ENCODE measurements at places on chromosomes 2 and 18.

DNA sequence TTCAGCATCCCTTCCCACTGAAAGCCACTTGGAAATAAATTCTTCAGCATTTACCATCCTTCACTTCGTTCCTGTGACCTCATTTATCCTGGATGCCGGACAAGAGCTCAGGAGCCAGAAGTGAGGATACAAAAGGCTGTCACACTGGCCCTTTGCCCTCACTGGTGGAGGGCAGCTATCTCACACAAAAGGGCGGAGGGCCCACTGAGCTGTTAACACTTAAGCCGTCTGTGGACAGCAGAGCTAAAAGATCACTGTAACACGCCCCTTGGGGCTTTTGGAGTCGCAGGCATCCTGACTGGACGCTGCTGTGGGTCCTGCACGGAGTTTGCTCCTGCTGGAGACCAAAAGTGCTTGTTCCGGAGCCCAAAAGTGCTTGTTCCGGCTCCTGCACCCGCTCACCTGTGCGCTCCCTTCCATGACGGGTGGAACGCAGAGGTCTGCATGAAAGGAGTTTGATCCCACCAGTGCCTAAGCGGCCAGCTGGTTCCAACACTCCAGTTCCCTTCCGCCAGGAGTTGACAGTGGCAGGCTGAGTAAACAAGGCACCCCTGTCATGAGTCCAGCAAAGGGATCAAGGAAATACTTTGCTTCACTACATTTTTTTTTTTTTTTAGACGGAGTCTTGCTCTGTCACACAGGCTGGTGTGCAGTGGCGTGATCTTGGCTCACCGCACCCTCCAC lies 572.0 kb upstream of the LINC00305 start:
- DNase-seq = peak; percentile 87

GRCh38 chr2:203550266-203550665 lies 15.2 kb upstream of the RAPH1 start:
- no peak for DNase-seq

GRCh38 chr2:83058683-83059082 lies 1400.4 kb downstream of the SUCLG1 start:
- DNase-seq = no peak

DNA sequence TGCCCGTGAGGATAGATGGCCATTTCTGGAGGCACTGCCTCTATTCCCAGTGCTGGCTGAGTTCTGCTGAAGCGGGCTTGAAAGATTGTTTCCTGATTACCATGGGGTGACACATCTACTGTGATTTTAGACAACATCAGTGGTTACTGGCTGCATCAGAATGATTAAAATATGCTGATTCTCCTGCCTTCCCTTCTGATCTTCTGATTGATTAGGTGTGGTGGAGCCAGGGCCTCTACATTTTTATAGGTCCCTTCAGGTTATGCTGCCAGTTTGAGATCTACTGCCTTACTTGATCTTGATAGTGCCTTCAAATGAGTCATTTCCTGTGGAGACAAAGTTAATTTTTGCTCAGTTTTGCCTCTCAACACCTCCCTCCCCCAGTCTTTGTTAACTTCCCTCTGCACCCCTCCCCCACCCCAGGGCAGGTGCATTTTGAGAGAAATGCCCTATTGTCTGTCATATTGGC lies 31.6 kb upstream of the SNORC start:
- DNase-seq = no peak

- no peak for DNase-seq
Observed at GRCh38 chr2:46964835-46965560, 49.4 kb upstream of the MCFD2 start.
